ENCODE measurements at places on chromosomes 1 and 21.
A peak's percentile ranks its signal among the peaks of the same experiment; 100 is the strongest.

GRCh38 chr1:116018007-116018406 lies 41.7 kb downstream of the SLC22A15 start:
- no peak for DNase-seq

- peak; percentile 65 for DNase-seq
Observed at GRCh38 chr1:56931686-56932085, 34.1 kb downstream of the C8B start.

- no peak for DNase-seq
Observed at GRCh38 chr1:221965252-221965651, 223.4 kb upstream of the DUSP10 start.

DNA sequence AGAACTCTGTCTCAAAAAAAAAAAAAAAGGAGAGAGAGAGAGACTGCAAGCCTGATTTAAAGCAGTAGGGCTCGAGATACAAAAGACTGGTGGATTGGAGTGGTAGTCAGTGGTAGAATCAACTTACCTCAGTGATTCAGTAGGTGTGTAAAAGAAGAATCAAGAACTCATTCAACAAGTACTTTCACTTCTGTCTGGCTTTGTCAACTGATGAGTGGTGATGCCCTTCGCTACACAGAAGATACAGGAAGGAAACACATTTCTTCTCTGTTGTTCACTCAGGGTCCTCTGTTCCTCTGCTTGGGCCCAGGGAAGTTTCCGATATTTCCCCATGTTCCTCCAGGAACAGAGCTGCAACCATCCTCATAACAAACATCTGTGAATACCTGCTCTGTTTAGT lies 68.6 kb upstream of the COG2 start:
- DNase-seq: no peak

- DNase-seq: no peak
Observed at GRCh38 chr21:44989943-44990780, 50.3 kb downstream of the SLX9 start.

DNA sequence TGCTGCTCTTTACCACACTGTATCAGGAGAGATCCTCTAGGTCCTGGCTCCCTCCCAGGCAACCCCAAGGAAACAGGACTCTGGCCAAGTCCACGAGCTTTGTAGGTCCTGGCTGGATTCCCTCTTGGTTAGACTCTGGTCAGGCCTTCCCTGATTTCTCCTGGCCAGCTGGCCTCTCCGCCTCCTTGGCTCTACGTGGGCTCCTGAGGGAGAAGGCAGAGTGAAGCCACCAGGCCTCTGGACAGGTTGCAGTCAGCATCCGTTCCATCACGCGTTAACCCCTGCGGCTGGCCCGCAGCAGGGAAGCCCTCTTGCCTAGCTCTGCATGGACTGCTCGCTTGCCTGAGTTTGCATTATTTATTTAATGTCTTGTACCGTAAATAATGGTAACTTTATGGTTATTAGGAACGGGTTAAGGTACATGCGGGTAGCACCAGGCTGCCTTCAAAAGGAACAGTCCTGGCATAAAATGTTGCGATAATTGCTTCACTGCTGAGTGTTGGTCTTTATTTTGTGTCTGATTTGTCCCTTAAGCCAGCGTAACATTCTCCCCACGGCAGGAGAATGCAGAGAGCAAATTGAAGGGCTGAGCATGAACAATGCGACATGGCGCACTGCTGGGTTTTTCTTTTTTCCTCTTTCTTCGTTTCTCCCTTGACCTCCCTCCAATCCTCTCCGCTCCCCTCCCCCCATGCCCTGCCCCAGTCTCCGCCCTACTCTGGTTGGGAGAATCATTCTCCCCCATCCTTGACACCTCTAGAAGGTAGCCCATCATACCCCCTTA lies 100.3 kb downstream of the RNF220 start:
- DNase-seq: no peak

- DNase-seq: no peak
Observed at GRCh38 chr1:229058729-229059128, 212.2 kb upstream of the RAB4A start.

- DNase-seq: no peak
Observed at GRCh38 chr21:43812139-43812821, 22.9 kb downstream of the RRP1 start.

GRCh38 chr21:44930543-44930981 lies 9.3 kb upstream of the SLX9 start:
- DNase-seq: no peak

- peak; percentile 27 for DNase-seq
Observed at GRCh38 chr1:111746614-111746999, 7.4 kb upstream of the INKA2 start.
